ENCODE measurements at places on chromosomes 5 and 9. TPM values are rescaled to one million over a fixed set of nuclear protein-coding genes. Genes with fewer than 3 reads are reported as not detected.

- no peak for DNase-seq
Measured at GRCh38 chr5:143350751-143351602, 52.5 kb downstream of the NR3C1 start.

DNA sequence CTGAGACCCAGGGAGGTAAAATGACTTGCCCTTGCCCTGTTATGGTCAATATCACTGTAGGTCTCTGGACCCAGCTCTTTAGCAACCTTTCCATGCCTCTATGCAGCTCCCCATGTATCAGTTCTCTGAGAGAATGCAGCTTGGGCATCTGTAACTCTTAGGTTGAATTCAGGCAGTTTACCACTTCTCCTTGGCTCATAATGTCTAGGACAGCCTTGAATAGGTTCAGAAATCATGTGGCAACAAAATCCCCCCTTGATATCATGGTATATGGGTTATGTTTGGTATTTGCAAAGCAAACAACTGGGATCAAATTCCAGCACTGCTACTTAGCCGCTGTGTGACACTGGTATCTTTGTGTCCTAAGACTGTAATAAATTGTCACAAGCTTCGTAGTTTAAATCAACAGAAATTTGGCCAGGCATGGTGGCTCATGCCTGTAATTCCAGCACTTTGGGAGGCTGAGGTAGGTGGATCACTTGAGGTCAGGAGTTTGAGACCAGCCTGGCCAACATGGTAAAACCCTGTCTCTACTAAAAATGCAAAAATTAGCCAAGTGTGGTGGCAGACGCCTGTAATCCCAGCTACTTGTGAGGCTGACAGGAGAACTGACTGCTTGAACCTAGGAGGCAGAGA, 10.7 kb upstream of the SUB1 start:
- no peak for DNase-seq

The SMIM33 gene
- 1.1 TPM for total RNA-seq

GRCh38 chr9:84947412-84947972, 278.0 kb downstream of the NTRK2 start:
- no peak for DNase-seq

The MARCOL gene
- not detected for total RNA-seq

DNA sequence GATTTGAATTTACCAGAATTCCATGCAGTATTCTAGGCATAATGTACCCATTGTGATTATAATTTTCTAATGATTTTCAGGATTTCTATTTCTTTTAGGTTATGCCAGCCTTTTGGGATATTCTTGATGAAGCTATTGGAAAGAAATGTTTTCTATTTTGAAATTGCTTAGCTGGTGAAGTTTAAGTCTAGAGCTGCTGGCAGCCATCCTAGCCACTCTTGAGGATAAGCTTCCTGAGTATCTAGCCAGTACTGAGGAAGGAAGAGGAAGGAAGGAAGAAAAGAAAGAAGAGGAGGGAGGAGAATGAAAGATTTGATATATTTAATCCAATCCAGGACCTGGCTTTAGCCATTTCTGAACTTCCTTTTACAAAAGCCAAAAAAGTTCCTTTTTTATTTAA, 142.1 kb upstream of the DAB2 start:
- DNase-seq: no peak

- DNase-seq: no peak
Measured at GRCh38 chr5:134246771-134247427, 21.0 kb upstream of the PPP2CA start.

DNA sequence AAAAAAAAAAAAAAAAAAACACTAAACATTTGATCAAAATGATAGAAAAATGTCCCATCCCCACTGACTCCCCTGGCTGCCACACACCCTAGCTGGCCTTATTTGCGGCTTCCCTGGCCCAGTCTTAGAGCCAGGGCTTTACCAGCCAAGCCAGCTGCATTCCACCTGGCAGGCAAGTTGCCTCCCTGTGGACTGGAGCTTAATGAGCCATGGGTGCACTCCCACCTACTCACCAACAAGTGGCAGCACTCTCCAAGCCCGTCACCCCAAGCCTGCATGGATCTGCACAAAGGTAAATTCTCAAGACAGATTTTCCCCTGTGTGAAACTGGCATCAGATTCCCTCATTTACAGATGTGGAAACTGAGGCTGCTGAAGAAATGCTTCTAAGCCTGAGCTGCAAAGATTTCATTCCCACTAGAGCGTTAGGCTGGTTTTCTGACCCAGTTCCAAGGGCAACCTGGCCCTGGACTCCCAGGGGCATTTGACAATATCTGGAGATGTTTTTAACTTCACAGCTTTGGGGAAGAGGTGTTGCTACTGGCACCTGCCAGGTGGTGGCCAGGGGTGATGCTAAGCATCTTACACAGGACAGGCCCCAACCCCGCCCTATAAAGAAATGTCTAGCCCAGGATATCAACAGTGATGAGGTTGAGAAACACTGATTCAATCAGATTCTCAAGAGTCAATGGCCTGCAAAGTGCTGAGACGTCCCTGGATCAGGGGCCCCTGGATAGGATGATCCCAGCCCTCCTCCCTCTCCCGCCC, 21.9 kb upstream of the VDAC1 start:
- peak; percentile 46 for DNase-seq

DNA sequence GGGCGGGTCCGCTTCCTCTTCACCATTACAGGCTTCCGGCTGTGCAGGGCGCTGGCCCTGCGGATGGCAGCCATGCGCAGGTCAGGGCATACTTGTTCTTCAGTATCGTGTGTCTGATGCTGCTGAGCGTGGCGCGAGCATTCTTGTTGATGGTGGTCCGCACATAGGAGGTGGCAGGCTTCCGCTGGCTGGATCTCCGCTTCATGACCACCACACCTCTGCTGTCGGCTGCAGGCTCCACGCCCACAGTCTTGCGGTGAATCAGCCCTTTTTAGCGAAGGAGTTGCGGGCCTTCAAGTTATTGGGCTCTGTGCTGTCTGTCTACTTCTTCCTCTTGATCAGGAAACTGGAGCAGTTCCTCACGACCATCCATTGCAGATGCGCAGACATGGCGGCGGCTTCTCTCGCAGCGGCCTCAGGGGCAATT, 62.4 kb upstream of the ZNF608 start:
- DNase-seq: no peak

- DNase-seq: no peak
Measured at GRCh38 chr9:29906065-29906464, 2332.8 kb upstream of the C9orf72 start.

- DNase-seq: no peak
Measured at GRCh38 chr9:128735373-128735772, 11.4 kb upstream of the ZDHHC12 start.

GRCh38 chr9:21110708-21111576, 30.7 kb downstream of the IFNW1 start:
- DNase-seq: peak; percentile 64

DNA sequence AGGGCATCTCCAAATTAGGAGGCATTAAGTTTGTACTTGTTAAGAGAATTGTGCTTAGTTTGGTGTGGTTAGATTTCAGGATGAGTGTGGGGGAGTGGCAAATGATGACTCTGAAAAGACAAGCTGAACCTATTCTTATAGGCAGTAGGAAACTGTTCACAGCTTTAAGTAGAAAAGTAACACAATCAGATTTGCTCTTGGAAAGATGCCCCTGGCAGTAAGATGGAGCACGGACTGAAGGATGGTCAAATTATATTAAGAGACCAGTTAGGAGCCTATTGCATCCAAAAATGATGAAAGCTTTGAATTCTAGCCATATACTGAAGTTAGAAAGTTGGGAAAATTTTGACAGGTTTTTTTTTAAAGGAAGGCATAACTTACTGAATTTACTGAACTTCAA, 254.2 kb upstream of the MEF2C start:
- DNase-seq: no peak

The OLFM1 gene
- not detected for total RNA-seq

GRCh38 chr9:81650586-81651515, 38.5 kb downstream of the TLE1 start:
- DNase-seq: no peak

GRCh38 chr9:107137495-107138202, 145.4 kb upstream of the RAD23B start:
- no peak for DNase-seq

DNA sequence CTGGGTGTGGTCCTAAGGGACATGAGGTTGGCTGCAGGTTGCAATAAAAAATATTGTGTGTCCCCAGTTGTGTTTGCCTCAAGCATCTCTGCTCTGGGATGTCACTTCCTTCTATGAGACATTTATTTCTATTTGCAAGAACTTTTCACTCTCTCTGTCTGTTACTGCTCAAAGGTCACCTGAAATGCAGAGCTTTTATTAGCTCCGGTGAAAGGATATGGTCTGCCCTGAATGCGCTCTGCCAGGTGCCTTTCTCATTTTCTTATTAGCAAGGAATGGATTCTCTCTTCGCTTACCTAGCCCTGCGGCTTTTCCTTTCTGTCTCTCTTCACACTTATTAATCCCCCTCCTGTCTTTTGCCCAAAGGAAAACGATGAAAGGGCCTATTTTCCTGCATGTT, 526.1 kb downstream of the TMEM38B start:
- no peak for DNase-seq

DNA sequence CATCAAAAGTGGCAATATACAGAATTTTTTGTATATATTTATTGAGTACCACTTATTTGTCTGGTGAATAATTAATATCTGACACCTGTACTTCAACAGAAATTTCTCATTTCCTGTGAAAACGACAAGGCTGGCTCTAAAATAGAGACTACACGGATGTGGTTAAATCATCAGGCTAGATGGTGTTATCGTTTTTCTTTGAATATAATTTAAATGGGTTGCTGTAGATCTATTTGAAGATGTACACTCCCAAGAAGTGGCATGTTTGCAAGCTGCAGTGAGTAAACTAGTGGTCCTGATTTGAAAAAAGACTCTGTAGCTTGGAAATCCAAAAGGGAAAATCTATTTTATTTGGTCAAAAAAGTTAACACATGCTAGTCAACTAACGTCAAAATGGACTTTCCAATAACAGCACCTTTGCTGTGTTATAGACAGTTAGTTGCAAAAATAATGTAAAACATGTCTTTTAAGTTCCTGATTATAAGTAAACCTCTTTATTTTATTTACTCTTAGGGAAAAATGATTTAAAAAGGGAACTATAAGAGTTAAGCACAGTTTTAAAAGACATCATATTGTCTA, 13.8 kb downstream of the ST8SIA4 start:
- DNase-seq: peak; percentile 63

GRCh38 chr5:140162275-140162674, 12.7 kb upstream of the CYSTM1 start:
- no peak for DNase-seq

- no peak for DNase-seq
Measured at GRCh38 chr5:40555886-40556285, 123.8 kb upstream of the PTGER4 start.

The LRRC70 gene
- total RNA-seq: 0.83 TPM

All from CD4-positive, alpha-beta memory T cell (primary cell).